Natural killer cell treated with Interleukin-12 subunit alpha and Interleukin-12 subunit beta and Interleukin-15 and Interleukin-18, amount 100 ng/mL, for 72 hours (primary cell): ENCODE measurements at places on chromosomes 12 and 14.

GRCh38 chr14:73375861-73376260, 82.5 kb downstream of the NUMB start:
- no peak for DNase-seq

DNA sequence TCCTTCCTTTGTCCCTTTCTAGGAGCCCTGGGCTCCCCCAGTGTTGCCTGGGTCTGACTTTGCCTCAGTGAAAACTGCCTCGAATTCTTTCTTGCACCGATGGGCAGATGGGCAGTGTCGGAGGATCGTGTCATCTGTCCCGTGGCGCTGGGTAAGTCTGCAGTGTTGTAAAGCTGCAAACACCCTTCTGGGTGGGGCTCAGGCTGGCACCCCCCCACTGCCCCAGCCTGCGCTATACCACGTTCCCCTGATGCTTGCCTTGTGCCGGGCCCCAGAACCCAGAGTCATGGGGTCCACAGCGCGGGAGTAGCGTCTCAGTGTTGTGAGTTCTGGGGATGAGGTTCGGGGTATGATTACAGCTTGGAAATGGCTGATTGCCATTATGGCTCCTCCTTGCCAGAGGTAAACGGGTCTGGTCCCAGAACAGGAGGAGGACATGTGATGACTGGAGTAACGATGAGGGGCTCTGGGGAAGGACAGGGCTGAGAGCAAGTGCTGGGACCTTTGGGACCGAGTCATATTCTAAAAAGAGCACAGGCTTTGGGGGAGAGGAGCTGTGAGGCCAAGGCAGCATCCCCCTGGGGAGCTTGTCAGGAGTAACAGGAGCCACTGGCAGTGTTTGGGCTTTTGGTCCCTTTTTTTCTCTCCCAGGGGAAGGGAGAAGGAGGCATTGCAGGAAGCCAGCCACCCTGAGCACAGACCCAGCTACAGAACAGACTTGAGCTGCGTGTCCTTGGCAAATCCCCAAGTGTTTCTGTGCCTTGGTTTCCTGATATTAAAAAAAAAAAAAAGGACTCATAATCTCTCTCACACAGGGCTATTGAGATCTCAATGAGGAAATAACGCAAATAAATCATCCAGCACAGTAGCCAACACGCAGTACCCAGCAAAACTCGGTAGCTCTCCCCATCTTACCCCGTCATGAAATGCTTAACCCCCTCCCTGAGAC, 4.3 kb downstream of the RTL1 start:
- no peak for DNase-seq

DNA sequence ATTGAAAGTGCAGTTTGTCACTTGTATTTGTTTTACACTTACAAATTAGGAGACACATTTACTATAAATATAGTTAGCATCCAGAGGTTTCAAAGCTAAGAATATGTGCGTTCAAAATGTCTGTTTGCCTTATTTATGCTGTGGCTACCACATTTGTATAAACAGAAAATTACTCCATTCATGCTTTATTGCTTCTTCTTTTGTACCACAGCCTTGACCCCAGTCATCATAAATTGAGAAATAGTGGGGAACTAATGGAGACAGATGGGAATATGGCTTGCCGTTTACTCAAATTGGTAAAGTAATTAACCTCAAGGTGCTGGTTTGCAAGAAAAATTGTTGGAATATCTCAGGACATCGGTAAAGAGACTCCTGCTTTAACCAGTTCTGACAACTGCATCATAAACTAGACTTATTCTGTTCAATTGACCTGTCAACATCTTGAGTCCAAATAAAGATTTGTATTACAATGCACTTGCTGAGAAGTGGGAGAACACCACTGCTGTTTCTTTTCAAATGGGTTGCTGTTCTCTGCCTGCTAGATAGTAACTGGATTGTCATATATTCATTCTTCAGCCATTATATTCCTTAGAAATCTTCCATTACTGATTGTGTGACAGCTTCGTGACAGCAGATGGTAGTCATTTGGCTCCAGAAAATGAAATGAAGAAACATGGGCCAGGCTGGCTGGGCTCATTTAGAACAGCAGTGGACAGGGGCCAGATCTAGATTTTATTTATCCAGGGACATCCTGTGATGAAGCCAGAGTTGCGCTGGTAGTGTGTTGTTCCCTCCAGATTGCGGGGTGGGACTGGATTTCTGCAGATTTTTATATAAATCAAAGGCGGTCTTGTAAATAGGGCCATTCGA, 354.4 kb downstream of the EGLN3 start:
- no peak for DNase-seq

GRCh38 chr14:35747379-35747778, 61.7 kb downstream of the RALGAPA1 start:
- DNase-seq: no peak

GRCh38 chr12:70290116-70290515, 46.9 kb downstream of the CNOT2 start:
- no peak for DNase-seq
